Stomach (tissue), 19 donors: ENCODE measurements at places on chromosomes 7 and 10. TPM values are rescaled to one million over a fixed set of nuclear protein-coding genes. Genes with fewer than 3 reads are reported as not detected.

DNA sequence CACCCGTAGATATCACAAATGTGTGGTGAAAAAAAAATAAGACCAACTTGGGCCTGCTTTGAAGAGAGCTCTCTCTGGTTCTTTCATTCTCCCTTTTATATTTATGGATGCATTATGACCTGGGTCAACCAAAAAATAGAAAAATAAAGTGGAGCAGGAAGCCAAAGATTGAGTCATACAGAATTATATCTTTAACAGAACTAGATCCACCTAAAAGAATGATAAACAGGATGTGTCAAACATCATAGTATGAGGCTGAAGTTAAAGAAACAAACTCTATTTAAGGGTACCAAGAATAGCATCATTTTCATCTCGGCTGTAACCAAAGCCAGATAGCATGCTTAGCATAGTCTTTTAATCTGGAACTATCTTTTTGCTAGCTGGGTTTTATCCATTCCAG, 28.8 kb upstream of the NMT2 start:
- no peak overlapping the region for H3K27ac ChIP-seq
- no peaks in the 10 kb centered on the region for H3K36me3 ChIP-seq
- no peak for DNase-seq
- no peak overlapping the region for H3K4me3 ChIP-seq
- no peaks in the 10 kb centered on the region for H3K27me3 ChIP-seq

GRCh38 chr10:31288962-31289361, 30.1 kb upstream of the ZEB1 start:
- no peaks in the 10 kb centered on the region for H3K36me3 ChIP-seq
- no peak overlapping the region for H3K27ac ChIP-seq
- no peak for DNase-seq
- no peak overlapping the region for H3K4me3 ChIP-seq

DNA sequence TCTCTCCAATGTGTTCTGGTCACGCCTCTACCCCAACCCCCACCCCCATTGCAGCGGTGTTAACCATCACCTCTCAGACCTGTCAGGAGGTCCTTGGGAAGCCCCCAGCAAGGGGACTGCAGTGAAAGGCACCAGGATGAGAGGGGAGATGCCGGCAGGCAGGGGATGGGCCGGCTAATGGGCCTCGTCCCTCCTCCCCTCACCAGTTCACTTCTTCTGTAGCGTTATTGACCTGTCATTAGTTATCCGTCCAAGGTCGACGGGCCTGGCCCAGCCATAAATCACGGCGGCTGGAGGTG, 18.8 kb downstream of the POLL start:
- H3K27me3 ChIP-seq: peaks cover 46% of the 10 kb centered on the region
- no peak for DNase-seq
- H3K4me3 ChIP-seq: no peak overlapping the region
- no peaks in the 10 kb centered on the region for H3K36me3 ChIP-seq
- H3K4me1 ChIP-seq: peaks cover 30% of the 10 kb centered on the region
- H3K27ac ChIP-seq: no peak overlapping the region

DNA sequence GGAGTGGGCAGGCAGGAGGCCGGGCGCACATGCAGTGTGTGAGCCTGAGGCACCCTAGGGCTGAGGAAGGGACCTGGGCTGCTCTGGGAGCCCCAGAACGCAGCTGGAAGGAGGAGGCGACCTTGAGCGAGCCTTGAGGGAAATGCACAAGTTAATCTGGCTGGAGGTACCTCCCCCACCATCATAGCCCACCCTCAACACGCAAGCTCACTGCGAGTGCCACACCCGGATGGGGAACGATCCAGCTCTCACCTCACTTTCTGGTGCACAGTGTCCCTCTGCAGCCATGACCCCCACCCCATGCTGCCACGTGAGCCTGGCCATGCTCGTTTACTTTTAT, 162.4 kb upstream of the PPP2R2D start:
- DNase-seq: peak; percentile 10
- H3K27me3 ChIP-seq: no peaks in the 10 kb centered on the region
- H3K4me3 ChIP-seq: no peak overlapping the region
- H3K27ac ChIP-seq: no peak overlapping the region

DNA sequence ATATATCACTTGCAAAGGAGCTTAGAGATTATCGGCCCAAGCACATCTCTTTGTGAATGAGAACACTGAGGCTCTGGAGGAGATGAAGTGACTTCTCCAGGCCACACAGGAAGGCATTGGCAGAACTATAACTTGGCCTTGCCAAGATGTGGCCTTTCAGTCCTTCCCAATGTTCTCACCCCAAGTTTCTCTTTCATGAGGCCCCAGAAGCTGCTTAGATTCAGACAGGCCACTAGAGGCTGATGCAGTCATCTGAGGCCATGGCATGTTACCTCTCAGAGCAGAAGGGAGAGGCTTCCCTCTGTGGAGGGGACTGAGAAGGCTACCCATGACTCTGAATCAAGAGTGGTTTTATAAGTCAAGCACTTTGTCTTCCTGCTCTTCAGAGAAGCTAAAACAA, 1003.7 kb downstream of the LRMDA start:
- no peak overlapping the region for H3K4me3 ChIP-seq
- no peak overlapping the region for H3K27ac ChIP-seq
- H3K27me3 ChIP-seq: no peaks in the 10 kb centered on the region
- H3K36me3 ChIP-seq: no peaks in the 10 kb centered on the region

GRCh38 chr7:4129481-4130122, 552.5 kb upstream of the FOXK1 start:
- DNase-seq: peak; percentile 56
- H3K27ac ChIP-seq: no peak overlapping the region
- no peaks in the 10 kb centered on the region for H3K36me3 ChIP-seq
- no peak overlapping the region for H3K4me3 ChIP-seq

DNA sequence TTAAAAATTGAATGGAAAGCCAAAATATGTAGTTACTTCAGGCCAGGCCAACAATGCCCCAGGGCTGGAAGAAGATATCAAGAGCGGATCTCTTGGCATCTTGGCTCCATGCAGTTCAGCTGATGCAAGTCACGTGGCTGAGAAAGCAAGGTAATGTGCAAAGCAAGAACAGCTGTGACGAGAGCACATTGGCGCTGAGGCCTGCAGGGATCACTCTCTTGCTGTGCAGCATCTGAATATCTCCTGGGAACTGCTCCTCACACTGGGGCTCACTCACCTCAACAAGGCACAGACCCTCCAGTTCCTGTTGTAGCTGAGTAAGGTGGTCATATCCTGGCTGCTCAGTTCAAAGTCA, 14.0 kb downstream of the AKR1B1 start:
- no peak overlapping the region for H3K4me3 ChIP-seq
- no peak overlapping the region for H3K27ac ChIP-seq
- no peak for DNase-seq
- peaks cover 100% of the 10 kb centered on the region for H3K36me3 ChIP-seq
- no peaks in the 10 kb centered on the region for H3K4me1 ChIP-seq
- no peaks in the 10 kb centered on the region for H3K27me3 ChIP-seq

GRCh38 chr7:13844954-13845353, 144.5 kb downstream of the ETV1 start:
- H3K27me3 ChIP-seq: no peaks in the 10 kb centered on the region
- no peaks in the 10 kb centered on the region for H3K4me1 ChIP-seq
- no peak overlapping the region for H3K27ac ChIP-seq
- H3K36me3 ChIP-seq: no peaks in the 10 kb centered on the region

DNA sequence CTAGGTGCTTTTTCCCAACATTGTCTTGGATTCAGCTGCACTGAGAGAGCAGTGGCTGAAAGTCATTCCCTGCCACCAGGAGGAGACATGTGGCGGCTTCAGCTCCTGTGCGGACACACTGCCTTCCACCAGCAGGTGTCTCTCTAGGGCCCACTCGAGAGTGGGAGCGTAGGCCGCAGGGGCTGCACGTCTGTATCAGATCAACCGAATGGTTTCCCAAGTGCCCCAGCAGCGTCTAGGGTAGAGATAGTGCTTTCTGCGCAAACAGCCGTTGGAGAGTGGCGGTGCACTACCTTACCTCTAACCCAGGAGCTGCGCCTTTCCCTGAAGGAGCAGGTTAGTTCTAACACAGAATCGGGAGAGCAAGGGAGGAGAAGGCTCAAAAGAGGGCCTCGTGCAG, 31.7 kb downstream of the PAPOLB start:
- H3K4me1 ChIP-seq: peaks cover 3% of the 10 kb centered on the region
- no peak overlapping the region for H3K27ac ChIP-seq
- no peaks in the 10 kb centered on the region for H3K27me3 ChIP-seq
- H3K4me3 ChIP-seq: no peak overlapping the region
- DNase-seq: peak; percentile 93
- H3K36me3 ChIP-seq: no peaks in the 10 kb centered on the region

GRCh38 chr10:69384320-69384719, 32.4 kb downstream of the TACR2 start:
- no peaks in the 10 kb centered on the region for H3K27me3 ChIP-seq
- no peak for DNase-seq
- H3K36me3 ChIP-seq: peaks cover 98% of the 10 kb centered on the region
- no peak overlapping the region for H3K4me3 ChIP-seq
- no peak overlapping the region for H3K27ac ChIP-seq

DNA sequence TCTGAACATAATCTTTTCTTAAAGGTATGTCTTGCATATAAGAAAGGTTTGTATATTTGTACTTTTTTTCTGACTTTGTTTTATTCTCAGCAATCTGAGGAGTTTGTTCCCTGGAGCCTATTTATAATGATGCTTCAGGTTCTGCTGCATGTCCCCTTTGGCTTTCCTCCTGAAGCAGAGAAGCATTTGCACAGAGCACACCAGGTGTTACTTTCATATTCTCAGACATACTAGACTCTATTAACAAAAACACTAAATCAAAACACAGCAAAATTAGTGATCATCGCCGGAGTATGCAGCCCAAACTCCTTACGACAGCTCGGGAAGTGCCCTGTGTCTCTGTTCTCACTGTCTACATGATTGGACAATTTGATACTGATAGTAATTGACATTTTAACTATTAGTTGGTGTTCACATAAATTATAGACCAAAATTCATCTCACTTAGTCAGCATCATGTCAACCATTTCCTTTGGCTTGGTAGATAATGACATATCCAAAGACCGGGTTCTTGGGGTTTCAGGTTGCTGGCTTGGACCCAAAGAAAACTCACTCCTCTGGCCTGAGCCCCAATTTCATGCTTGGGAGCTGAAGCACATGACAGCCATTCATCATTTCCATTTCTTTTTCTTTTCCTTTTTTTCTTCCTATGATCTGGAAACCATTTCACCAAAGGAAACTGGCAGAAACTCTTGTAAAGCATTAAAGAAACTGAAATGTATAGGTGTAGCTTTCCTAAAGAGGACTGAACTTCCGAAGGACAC, 400.1 kb upstream of the NRP1 start:
- H3K4me3 ChIP-seq: no peak overlapping the region
- no peak for DNase-seq
- no peaks in the 10 kb centered on the region for H3K36me3 ChIP-seq

DNA sequence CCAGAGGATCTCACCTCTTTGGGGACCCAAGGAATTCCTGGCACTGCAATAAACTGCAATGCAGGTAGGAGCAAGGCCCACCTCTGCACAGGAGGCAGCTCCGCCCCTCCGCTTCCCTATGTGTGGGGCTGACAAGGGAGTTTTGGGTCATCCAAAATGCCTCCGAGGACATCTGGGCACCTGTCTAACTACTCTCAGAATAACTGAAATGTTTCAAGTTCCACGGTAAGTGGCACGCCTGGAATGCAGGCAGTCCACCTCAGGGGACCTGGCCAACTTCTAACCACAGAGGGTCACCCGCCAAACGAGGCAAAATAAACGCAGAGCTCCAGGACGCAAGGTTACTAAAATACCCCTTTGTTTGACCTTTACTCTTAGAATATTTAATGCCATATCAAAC, 102.5 kb downstream of the FGFR2 start:
- H3K36me3 ChIP-seq: peaks cover 12% of the 10 kb centered on the region
- no peak for DNase-seq
- H3K4me1 ChIP-seq: no peaks in the 10 kb centered on the region
- H3K4me3 ChIP-seq: no peak overlapping the region
- no peaks in the 10 kb centered on the region for H3K27me3 ChIP-seq
- H3K27ac ChIP-seq: no peak overlapping the region

DNA sequence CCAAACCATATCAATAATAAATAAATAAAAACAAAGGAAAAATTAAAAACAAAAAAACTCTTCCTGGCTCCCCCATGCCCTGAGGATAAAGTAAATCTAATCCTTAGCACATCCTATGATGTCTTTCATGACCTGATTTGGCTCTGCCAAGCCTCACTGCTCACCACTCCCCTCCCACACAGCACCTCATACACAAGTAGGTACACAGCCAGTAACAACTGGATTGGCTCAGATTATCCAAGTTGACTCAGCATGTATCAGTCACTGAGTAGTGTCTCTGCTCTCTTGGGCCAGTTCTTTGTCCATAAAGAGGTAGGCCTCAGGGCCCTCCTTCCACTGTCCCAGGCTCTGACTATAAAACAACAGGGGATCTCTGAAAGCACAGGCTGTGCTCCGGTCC, 99.6 kb downstream of the STRA8 start:
- DNase-seq: no peak
- no peak overlapping the region for H3K4me3 ChIP-seq
- no peaks in the 10 kb centered on the region for H3K36me3 ChIP-seq
- no peaks in the 10 kb centered on the region for H3K4me1 ChIP-seq
- no peak overlapping the region for H3K27ac ChIP-seq

- no peak overlapping the region for H3K27ac ChIP-seq
- peaks cover 9% of the 10 kb centered on the region for H3K4me1 ChIP-seq
- no peak for DNase-seq
- H3K36me3 ChIP-seq: peaks cover 10% of the 10 kb centered on the region
- no peaks in the 10 kb centered on the region for H3K27me3 ChIP-seq
Measured at GRCh38 chr7:55508221-55509011, 63.9 kb downstream of the VOPP1 start.

DNA sequence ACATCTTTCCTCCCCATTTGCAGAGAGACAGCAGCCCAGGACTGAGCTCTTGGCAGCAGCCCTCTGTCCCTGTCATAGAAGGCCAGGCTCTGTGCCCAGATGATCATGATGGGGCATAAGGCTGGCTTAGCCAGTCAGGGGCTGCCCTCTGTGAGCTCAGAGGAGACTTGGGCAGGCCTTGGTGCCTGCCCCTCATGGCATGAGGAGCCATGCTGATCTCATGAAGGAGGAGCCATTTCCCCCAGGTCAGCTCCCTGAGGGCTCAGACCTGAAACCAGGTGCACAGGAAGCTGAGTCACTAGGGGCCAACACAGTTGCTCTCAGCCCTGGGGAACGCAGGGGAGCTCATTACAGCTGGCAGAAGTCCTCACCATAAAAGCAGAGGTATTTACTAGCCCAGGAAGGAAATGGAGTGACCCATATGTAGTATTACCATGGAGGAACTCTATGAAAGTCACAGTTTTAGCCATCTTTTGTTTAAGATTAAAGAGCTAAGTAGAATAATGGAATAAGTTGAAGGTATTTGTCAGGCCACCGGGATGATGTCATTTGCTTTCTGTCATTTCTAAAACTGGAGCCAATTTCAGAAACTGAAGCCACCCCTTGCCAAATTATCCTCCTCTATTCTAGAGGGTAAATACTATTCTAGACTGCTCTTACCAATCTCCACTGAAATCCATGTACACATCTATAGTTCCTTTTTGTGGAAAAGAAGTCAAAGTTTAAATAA, 362.4 kb upstream of the ZNF32 start:
- no peaks in the 10 kb centered on the region for H3K27me3 ChIP-seq
- no peaks in the 10 kb centered on the region for H3K36me3 ChIP-seq
- no peak overlapping the region for H3K4me3 ChIP-seq
- no peak overlapping the region for H3K27ac ChIP-seq
- H3K4me1 ChIP-seq: no peaks in the 10 kb centered on the region

- no peak for DNase-seq
- no peaks in the 10 kb centered on the region for H3K4me1 ChIP-seq
Measured at GRCh38 chr10:127081851-127082345, 114.5 kb downstream of the INSYN2A start.

- H3K36me3 ChIP-seq: no peaks in the 10 kb centered on the region
- peak overlapping the region; percentile 78 for H3K27ac ChIP-seq
- H3K27me3 ChIP-seq: no peaks in the 10 kb centered on the region
- peaks cover 7% of the 10 kb centered on the region for H3K4me1 ChIP-seq
Measured at GRCh38 chr10:70551466-70551865, 51.1 kb downstream of the PRF1 start.

The LAMB1 gene
- 137 TPM for total RNA-seq

The PIK3CG gene
- 1.7 TPM for total RNA-seq

The AKR1C2 gene
- 168 TPM for total RNA-seq

The PON1 gene
- total RNA-seq: not detected

The NCF1 gene
- not detected for total RNA-seq

The SMKR1 gene
- total RNA-seq: not detected
